ENCODE measurements at places on chromosomes 1 and 21.

GRCh38 chr1:117067533-117068370 lies 7.6 kb downstream of the TTF2 start:
- DNase-seq: peak; percentile 24

DNA sequence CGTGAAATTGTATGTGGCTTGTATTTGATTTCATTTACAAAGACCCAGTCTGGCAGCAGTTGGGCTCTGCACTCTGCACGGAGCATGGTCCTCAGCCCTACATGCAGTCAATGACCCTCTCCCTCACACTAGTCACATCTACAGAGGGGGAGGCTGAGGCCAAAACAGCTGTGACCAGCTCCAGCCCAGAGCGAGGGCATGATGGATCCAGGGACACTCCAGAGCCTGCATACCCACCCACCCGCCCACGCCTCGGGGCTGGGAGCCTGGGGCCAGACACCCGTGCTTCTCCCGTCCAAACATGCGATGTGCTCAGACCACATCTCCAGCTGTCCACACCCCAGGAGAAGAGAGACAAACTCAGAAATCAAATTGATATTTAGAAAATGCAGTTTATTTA lies 14.0 kb upstream of the PRDM16 start:
- no peak for DNase-seq

- DNase-seq: no peak
These were observed 26.3 kb downstream of the POU2F1 start for GRCh38 chr1:167246971-167247370.

GRCh38 chr1:180930687-180931086 lies 18.0 kb downstream of the KIAA1614 start:
- no peak for DNase-seq

- no peak for DNase-seq
These were observed 3.1 kb downstream of the PTGFRN start for GRCh38 chr1:116912846-116913245.

DNA sequence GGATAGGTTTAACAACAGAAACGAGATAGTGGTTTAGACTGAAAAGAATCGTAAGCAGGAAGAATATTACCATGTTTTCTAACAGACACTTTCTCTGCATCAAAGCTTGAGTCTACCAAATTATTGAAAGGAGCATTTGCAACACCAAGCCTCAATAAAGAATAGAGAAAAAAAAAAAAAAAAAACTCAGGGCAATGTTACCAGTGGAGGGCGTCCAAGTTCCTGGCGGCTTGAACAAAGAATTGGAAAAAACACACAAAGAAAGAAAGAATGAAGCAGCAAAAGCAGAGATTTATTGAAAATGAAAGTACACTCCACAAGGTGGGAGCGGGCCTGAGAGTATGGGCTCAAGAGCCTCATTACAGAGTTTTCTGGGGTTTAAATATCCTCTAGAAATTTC lies 686.5 kb upstream of the ADGRL2 start:
- DNase-seq: no peak

DNA sequence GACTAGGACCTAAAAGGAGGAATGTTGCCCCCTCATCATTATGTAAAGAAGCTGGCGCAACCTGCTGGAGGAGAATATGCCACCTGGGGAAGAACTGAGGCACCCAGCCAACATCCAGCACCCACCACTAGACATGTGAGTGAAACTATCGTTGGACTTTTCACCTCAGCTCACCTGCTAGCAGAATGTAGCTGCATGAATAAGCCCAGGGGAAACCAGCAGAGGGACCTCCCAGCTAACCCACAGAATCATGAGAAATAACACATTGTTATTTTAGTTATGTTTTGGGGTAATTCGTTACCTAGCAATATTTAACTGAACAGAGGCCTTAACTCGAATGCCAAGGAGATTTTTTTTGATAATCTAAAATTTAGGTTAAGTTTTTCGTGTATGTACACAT lies 542.5 kb upstream of the DAB1 start:
- DNase-seq: peak; percentile 19

- no peak for DNase-seq
These were observed 44.2 kb upstream of the ETS2 start for GRCh38 chr21:38761531-38761930.

DNA sequence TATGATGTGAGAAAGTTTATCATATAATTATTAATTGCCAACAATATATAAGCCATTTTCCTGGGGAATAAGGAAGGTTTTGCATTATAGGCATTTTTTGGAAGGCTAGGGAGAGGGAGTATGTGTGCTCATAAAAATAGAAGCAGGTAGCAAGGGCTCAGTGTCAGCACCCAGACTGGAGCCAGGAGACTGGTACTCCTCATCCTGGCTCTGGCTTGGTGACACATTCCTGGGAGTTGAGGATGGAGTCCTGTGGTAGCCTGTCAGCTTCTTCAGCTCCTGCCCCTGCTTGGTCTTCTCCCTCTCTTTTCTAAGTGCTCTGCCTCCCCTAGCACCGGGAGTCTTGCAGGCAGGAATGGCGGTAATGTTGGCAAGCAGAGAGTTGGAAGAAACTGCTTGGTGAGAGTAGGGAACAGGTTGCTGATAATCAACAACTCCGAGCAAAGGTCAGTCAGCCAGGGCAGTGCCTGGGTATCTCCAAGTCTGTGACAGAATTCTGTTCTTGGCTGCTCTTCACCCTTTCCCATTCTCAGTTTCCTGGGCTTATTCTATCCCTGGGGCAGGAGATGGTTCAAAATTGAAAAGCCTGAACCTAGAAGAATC lies 23.0 kb downstream of the GIPC2 start:
- no peak for DNase-seq

DNA sequence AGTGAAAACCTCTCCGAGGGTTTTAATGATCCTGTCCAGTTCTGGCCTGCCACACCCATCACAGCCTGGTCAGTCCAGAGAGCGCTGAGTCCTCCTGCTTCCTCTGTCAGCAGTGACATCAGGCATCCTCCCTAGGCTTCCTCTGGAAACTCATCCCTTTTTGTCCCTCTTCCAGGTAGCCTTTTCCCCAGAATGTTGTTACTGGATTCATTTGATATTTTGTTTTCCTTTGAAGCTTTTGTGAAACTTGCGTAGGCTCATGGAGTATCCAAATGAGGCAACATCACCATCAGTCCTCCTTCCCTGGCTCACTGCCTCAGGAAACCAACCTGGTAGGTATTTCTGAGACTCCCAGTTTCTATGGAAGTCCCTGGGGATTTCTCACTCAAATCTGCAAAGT lies 27.0 kb upstream of the IGSF3 start:
- no peak for DNase-seq

GRCh38 chr1:248837045-248837780 lies 811 bp upstream of the ZNF672 start:
- DNase-seq: no peak

GRCh38 chr1:156445789-156446263 lies 54.7 kb downstream of the MEF2D start:
- peak; percentile 69 for DNase-seq

DNA sequence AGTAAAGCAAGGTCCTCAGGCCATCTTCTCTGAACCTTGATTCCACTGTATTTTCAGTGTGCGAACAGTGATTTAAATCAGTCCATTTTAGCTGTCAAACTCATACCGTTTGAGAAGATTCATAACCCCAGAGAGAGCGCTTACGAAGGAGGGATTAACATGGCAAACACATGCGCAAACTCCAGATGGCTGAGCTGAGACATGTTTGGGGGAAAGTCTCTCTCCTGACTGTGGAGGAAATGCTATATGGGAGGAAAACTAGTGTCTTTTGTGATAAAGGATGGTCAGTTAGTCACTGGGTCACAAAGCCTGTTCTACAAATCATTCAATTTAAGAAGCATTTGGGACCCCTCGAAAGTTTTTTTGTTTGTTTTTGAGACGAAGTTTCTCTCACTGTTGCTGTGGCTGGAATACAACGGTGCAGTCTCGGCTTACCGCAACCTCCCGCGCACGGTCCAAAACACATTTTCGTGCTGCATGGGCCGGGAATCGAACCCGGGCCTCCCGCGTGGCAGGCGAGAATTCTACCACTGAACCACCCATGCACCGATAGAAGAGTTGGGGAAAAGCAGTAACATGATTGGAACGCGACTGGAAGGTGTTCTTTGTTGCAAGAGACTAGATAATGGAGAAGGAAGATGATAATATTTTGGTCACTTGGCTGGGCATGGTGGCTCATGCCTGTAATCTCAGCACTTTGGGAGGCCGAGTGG lies 58.4 kb upstream of the CXADR start:
- DNase-seq: peak; percentile 55

- no peak for DNase-seq
These were observed 11.4 kb downstream of the RGS5 start for GRCh38 chr1:163191301-163191700.

DNA sequence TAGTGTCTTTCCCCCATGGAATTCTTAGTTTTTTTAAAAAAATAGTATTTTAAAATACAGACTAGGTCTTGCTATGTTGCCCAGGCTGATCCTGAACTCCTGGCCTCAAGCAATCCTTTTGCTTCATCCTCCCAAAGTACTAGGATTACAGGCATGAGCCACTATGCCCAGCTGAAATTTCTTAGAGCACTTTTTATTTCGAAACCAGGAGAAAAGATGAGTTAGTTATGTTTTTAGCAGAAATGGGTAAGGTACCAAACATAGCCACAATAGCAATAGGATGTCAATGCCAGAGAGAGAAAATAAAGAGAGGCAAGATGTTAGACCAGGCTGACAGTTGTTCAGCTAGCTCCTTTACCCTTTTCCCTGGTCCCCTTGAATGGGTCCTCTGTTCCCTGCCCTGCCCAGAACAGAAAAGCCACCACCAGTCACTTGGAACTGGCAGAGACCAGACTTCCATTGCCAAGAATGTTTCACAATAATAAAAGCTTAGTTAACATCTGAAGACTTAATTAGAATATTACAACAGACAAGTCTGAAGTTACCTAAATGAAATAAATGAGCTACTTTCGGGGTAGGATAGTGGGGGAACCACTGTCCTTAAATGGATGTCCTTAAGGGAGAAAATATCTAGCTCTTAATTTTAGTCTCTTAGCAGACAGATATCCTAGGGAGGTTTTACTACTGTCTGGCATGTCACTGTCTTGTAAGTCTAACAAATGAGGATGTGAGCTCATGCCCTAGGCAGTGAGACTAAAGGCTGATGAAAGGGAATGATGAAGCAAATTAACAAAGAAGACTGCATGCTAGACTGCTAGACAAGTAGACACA lies 54.3 kb downstream of the ABL2 start:
- DNase-seq: no peak

- DNase-seq: no peak
These were observed 10.8 kb upstream of the NFASC start for GRCh38 chr1:204859861-204860267.

- no peak for DNase-seq
These were observed 1.0 kb upstream of the VPS26C start for GRCh38 chr21:37268186-37268503.

DNA sequence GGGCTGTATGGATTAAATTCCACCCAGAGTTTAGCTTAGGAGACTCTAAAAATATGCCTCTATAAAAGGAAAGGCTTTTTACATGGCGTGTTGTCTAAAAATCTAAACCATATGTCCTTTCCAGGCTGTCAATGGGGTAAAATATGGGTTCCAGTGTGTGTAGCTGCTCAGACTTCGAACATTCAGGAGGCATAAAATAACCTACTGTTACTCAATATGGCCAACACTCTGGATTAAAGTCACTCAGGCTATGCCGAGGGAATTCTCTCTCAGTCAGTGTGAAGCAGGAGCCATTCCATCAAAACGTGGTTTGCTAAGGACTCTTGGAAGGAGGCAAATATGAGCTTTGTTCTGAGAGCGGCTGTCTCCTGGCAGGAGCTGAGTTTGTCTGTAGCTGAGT lies 135.3 kb downstream of the RUNX1 start:
- DNase-seq: no peak

GRCh38 chr1:234559152-234559901 lies 50.7 kb downstream of the IRF2BP2 start:
- no peak for DNase-seq

DNA sequence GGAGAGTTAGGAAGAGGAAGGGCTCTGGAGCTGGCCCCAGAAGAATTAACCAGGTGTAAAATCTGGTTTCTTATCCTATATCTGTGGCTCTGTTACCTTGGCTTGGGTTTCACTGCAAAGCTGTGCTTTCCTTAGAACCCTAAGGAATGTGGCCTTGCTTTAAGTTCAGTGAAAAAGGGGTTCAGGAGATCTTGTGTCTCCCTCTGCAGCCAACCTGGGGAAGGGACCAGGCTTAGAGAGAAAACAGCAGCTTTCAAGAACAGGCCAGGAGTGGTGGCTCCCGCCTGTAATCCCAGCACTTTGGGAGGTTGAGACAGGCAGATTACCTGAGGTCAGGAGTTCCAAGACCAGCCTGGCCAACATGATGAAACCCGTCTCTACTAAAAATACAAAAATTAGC lies 16.1 kb upstream of the MYCL start:
- DNase-seq: no peak

GRCh38 chr1:161137881-161138280 lies 5.4 kb upstream of the DEDD start:
- DNase-seq: no peak

DNA sequence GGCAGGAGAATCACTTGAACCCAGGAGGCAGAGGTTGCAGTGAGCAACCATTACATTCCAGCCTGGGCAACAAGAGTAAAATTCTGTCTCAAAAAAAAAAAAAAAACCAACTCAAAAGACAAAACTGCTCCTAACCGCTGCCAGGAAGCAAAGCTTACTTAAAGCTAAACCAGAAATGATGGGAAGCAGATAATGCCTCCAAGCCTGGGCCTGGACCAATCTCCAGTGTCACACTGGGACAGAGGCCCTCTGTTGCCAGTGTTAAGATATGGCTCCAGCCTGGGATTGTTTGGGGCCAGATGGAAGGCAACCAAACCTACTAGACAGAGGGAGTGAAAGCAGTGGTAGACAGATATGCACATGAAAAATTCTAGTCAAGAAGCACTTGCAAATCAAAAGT lies 36.9 kb downstream of the NSL1 start:
- peak; percentile 29 for DNase-seq

DNA sequence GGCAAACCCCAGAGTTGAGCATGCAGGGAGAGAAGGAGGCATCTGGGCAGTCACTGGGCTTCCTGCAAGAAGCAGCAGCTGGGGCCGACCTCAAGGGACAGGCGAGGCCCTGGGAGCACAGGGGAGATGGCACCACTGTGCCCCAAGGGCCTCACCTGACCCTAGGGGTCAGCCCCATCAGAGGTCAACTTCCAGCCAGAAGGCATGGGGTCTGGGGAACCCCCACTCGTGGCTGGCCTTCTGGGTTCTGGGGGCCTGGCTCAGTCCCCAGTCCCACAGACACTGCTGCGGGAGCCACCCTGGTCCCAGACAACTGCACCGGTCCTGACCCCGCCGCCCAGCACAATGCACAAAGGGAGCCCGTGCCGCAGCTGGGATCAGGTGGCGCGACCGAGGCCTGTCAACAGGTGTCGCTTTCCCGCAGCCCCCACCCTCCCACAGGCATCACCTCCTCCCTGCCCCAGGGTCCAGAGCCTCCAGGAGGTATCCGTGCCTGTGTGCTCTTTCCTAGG lies 6.2 kb downstream of the WNT9A start:
- DNase-seq: no peak

All from MM.1S (cell line).